GM12891 (cell line): ENCODE measurements at places on chromosomes 13 and 19.

DNA sequence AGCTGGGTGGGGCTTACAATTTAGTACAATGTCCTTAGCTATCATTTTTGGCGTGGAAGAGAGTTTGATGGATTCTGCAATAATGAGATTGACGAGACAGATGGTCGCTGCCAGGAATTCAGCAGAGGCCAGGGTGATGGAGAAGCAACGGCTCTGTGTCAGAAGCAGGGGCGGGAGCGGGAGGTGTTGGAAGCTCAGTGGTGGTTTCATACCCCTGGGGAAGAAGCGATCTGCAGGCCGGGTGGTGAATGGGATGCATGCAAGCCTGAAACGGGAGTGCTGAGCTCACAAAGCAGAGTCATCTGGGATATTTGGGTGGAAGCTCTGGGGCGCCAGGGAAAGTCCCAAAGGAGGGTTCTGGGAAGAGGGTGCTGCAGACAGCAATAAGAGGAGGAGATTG is 370.8 kb downstream of the ZNF536 start:
- DNase-seq = no peak

DNA sequence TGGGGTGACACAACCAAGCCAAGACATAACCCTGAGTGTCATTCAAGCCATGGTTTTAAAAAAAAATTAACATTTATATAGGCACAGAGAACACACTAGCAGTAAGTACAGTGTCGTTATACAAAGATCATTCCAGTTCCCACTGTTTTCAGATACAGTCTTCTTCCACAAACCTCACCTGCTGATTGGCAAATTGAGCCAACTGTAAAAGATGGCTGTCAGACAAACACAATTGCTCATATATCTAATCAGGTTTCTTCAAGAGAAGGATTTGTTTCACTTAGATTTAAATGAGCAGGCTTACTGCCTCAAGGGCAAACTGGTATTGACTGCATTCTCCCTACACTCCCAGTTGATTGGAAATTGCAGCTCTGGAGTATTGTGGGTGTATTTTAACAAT is 308.9 kb downstream of the RBM26 start:
- no peak for DNase-seq

DNA sequence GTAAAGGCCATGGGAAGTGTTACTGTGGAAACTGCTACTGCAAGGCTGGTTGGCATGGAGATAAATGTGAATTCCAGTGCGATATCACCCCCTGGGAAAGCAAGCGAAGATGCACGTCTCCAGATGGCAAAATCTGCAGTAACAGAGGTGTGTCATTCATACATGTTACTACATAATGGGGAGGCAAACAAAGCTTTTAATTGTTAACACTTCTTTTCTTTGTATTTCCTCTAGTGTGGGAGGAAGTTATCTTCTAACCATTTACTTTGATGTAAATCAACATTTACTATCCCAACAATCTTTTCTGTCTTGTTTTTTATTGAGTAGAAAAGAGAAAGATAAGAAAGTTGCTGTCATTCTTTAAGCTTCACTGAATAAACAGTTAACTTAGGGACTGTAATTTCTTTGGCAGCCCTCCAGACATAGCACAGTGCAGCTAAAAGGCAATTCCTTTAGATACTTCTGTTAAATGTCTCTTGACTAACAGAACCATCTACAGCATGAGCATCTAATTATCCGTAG is 126.9 kb downstream of the ITGBL1 start:
- no peak for DNase-seq

DNA sequence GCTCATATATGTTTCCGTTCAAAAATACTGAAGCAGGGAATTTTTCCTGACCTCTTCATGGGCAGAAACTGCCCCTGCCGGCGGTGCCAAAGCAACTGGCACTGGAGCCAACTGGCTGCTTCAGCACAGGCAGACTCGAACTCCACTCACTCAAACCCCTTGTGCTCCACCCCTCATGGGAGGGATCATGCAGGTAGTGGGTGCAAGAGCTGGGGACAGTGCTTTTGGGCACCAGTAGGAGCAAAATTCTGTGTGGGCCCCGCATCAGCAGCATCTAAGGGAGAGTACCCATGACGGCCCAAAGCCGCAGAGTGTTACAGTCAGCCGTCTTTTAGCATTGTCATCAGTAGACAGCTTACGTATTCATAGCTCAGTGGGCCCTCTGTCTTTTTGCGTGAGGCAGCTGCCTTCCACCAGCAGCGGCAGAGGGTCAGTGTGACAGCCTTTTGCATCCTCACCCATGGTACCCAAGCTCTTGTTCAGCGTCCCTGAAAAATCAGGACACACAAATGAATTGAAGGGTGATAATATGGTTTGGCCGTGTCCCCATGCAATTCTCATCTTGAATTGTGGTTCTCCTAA is 393.8 kb downstream of the SLITRK6 start:
- no peak for DNase-seq
